ENCODE measurements at places on chromosomes 3 and 15. TPM values are rescaled to one million over a fixed set of nuclear protein-coding genes. Genes with fewer than 3 reads are reported as not detected.

Gene MORC1
- not detected for total RNA-seq

GRCh38 chr3:124213641-124214040 lies 221.7 kb upstream of the ROPN1 start:
- DNase-seq: no peak

DNA sequence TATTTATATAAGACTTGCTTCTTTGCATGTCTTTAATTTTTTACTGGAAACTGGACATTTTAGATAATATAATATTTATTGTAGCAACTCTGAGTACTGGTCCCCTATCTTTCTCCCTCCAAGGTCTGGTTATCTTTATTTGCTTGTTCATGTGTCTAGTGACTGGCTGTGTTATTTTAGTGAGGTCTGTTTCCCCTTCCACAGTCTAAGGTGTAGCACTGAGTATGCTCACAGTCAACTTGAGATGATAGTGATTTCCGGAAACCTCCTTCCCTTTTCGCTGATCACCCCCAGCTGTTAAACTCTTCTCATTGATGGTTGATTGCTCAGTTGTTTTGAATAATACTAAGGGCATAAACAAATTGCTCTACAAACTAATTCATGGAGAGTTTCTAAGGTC lies 37.0 kb downstream of the PCNP start:
- DNase-seq: no peak

DNA sequence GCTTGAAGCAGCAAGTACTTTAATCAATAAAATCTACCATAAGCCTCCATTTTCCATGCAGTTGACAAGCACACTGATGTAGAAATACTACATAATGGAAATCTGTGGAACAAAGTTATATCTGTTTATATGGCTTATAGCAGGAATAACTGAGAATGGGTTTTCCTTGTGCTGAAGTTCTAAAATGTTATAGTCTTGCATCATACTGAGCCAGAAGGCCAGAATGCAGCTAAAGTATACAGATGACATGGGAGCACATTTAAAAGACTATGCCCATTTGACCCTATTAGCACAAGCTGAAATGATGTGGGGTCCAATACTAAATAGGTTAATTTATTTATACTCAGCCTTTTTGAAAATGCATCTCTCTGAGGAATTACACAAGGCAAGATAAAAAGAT lies 25.1 kb downstream of the SLC24A5 start:
- no peak for DNase-seq

DNA sequence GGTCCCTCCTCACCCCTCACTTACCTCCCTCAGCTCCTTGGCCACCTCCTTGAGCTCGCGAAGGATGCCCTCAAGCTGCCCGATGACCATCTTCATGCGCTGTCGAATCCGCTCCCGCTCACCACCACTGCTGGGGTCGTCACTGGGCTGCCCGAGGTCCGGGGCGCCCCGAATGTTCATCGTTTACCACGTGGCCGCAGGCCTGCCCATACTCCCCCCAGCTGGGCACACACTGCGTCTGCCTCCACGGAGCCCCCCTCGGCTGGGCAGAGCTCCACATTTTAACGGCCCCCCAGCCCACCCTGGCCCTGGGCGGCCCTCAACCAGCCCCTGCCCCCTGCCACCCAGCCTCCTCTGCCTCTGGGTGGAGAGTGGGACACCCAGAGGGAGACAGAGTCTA lies 2.2 kb downstream of the INSYN1 start:
- DNase-seq: no peak

GRCh38 chr3:133293397-133294110 lies 106.3 kb upstream of the BFSP2 start:
- DNase-seq: no peak

- no peak for DNase-seq
Observed at GRCh38 chr3:59381282-59381681, 331.5 kb upstream of the CFAP20DC start.

- DNase-seq: no peak
Observed at GRCh38 chr3:61864886-61865285, 303.5 kb downstream of the PTPRG start.

- DNase-seq: no peak
Observed at GRCh38 chr3:61686228-61686648, 124.9 kb downstream of the PTPRG start.

Measured in H7 (cell line).